ENCODE measurements at places on chromosomes 3 and 15.

DNA sequence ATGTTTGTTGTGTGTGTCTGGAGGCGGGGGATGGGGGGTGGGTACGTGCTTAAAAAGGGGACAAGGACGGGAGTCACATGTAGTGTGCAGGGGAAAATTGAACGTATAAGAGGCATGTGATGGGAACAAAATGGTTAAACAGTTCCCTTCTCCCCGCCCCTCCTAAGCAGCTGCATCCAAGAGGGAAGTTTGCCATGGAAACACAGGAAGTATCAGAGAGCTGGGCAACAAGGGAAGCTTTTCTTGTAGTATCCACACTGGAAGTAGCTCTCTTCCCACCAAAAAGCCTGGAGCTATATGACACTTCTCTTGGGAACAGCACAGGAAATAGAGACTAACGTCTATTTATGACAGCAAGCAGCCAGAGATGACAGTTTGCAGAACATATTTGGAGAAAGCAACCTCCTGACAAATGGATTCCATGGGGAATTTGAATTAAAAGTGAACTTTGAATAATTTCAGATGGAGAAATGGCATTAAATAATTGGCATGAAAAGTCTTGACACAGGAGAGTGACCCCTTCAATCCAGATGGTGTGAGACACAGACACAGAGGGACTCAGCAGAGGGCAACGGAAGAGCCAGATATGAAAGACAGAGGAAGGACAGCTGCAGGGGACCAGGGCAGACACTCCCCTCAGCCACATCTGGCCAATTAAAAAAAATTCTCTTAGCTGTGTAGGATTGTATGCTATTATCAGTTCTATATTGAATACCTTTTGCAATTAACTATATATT is 294.2 kb upstream of the TBL1XR1 start:
- no peak for DNase-seq

DNA sequence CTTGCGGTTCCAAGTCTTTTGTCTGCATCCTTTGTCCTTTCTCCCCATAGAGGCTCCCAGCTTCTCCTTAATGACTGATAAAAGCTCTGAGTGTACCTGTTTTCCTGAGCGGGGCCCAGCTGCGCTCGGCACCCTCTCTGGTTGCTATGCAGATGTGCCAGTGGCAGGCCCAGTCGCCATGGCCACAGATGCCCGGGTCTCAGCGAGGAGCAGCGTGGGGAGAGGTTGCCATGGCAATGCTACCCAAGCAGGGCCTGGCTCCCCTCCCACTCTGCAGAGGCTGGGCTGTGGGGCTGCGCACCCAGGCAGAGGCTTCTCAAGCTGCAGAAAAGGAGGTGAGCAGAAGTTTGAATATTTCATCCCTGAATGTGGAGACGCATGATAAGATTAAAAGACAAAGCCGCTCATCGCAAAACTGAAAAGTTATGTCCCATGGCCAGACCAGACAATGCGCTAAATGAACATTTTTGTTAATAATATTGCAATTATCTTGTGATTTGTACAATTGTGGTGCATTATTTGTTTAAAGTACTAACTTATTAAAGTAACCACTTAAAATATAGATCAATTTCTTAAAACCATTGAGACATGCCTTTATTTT is 66.1 kb downstream of the TPRA1 start:
- no peak for DNase-seq

DNA sequence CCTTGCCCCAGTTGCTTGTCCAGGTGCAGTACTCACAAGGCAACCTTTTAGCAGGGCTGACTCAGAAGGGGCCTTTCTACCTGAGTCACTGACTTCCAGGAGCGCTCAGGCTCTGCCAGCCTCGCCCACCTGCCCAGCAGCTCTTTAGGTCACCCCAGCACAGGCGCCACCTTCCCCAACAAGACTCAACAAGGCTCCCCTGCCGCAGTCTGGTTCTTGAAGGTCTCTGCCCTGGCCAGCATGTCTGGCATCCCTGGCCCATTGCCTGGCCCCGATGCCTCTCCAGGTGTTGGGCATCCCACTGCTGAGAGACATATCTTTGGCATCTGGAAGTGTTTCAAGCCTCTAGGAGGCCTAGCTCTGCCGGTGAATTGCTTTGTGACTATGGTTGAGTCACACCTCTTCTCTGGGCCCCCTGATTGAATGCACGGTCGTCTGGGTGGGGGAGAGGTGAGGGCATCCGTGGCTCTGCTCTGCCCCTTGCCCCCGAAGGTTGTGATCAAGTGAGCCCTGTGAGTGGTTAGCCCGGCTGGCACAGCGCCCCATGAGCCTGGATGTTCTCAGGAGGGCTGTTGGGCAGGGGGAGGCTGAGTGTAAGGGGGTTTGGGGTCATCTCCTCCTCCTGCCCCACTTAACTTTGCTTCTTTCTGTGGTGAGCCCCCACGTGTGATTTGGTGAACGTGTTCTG is 21.6 kb downstream of the SNX33 start:
- DNase-seq = no peak

- peak; percentile 41 for DNase-seq
These were observed 127.3 kb upstream of the THBS1 start for GRCh38 chr15:39453620-39454019.

- DNase-seq = no peak
These were observed 7.5 kb downstream of the DET1 start for GRCh38 chr15:88538972-88539371.

DNA sequence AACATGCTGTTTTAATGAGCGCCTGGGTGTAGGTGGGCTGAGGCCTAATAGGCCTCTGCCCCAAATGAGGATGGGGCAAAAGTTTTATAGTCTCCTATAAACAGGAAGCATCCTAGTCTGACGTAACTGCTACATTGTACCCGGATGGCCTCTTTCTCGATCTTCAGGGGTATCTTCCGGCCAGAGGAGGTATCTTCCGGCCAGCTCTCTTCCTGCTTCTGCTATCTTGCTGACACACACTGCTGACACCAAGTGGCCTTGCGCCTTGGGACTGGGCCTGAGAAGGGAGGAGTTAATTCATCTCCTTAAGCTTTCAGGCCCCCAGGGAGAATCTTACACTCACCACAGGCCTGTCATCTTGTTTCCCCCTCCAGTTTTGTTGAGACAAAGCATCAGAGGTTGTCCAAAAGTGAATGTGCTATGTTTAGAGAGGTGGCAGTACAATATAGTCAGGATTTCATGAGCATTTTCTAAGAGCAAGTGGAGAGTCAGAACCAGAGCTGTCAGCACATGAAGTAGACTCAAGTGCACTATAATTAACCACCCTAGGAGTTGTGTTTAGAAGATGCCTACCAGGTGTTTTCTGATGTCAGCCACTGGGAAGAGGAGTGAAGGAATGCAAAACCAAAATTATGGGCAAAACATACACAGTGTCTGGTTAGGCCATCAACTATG is 15.6 kb upstream of the IGSF10 start:
- DNase-seq = no peak

DNA sequence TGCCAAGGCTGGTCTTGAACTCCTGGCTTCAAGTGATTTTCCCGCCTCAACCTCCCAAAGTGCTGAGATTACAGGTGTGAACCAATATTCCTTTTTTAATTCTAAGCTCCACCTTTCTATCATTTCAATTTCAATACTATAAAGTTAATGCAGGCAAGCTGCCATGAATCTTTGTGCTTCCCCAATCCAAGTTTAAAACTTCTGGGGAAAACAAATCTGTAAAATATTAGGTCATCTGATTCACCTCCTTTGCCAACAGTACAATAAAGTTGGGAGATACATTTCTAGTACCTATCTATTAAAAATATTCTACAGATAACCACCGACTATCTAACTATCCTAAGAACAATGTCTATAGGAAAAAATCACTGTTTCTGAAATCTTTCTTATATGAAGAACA is 102.1 kb downstream of the ATP8B4 start:
- DNase-seq = no peak

- DNase-seq = no peak
These were observed 30.2 kb downstream of the KCNAB1 start for GRCh38 chr3:156150434-156151066.

DNA sequence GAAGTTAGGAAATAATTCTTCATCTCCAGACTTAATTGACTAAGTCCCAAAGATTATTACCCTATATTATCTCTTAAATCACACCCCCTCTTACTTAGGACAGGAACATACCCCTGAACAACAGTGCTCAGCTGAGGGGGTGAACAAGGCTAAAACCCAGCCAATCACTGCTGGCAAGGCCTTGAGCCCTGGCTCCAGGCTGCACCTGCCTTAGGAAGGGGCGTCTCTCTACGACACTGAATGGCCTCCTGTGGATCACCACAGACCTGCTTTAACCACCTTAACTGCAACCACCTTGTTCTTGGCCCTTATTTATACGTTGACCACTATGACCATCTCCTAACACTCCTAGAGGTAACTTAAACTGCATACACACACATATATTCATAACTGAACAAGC is 267.4 kb upstream of the THBS1 start:
- DNase-seq = no peak

GRCh38 chr15:51090753-51091152 is 4.0 kb downstream of the TNFAIP8L3 start:
- no peak for DNase-seq

GRCh38 chr3:192917404-192918274 is at the start of gene MB21D2:
Gene MB21D2 (minus strand): TSS chr3:192917856. CDS start chr3:192917840, 16 bp downstream.
- DNase-seq = peak; percentile 47

- DNase-seq = no peak
These were observed 15.8 kb downstream of the ST3GAL6 start for GRCh38 chr3:98778852-98779413.

- DNase-seq = no peak
These were observed 482.0 kb upstream of the SUCLG2 start for GRCh38 chr3:68136411-68136810.

DNA sequence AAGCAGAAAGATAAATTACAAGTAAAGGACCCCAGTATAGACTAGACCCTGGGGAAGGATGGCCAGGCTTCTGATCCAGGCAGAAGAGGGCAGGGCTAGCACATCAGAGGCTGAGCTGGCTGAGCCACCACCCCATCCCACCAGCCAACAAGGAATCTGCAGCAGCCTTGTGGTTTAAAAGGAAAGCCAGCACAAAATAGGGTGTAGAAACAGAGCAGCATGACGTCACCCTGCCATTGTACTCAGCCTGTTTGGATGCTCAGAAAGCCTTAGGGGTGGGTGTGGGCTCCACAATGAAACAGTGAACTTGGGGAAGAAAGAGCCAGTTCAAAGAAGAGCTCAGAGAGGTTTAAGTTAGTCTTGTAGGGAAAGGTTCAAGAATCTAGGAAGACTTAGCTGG is 28.2 kb downstream of the DUOX1 start:
- no peak for DNase-seq

GRCh38 chr3:72694398-72694797 is 153.8 kb downstream of the SHQ1 start:
- no peak for DNase-seq

GRCh38 chr3:69914395-69914794 is 85.1 kb upstream of the SAMMSON start:
- DNase-seq = no peak

DNA sequence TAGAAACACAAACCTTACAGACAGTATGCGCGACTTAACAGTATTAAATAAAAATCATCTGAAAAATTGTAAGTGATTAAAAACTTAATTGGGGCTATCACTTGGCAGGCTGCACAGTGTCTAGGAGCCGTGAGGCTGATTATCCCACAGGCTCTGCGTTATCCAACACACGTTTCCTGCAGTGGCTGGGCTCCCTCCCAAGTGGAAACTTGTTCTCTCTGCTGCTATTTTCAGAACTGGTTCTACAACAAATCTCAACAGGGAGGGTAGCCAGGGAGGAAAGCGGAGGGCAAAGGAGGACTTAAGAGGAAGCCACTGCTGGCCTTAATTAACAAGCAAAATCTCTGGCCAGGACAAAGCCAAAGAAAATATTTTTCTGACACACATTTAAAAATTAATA is 555.2 kb downstream of the MAGI1 start:
- DNase-seq = no peak

GRCh38 chr3:197417441-197417840 is 119.0 kb upstream of the DLG1 start:
- no peak for DNase-seq

GRCh38 chr3:140586311-140586710 is 91.6 kb upstream of the TRIM42 start:
- DNase-seq = no peak

DNA sequence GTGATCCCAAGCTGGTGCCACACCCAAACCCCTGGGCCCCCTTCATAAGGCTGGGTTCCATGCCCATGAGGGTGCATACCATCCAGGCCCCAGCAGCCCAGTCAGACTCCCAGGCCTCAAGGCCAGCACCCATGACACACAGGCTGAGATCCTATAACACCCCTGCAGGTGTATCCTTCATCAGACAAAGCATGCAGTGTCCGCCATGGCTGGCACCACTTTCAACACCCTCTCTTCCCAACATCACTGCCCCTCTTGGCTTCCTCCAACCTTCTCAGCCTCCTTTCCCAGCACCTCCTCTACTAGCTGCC is 3.5 kb downstream of the CCDC51 start:
- DNase-seq = no peak

GRCh38 chr3:96814651-96815567 is 515 bp downstream of the EPHA6 start:
- DNase-seq = no peak

DNA sequence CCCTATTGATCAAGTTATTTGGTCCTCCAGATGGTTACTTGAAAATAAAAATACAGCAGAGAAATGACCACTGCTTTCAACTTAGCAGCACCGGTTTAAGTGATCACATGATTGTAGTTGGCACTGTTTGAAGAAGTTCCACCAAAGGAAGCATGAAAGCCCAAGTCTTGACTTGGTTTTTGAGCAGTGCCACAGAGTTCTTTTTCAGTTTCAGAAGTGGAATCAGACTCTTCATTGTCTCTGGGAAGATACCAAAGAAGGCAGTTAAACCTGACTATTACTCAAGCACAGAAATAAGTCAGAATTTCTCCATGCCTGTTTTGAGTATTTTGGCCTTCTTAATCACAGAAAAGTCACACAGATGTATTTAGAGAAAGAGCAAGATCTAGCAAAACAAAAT is 66.7 kb downstream of the BBX start:
- DNase-seq = no peak

GRCh38 chr3:113005611-113006010 is 14.8 kb downstream of the GTPBP8 start:
- DNase-seq = peak; percentile 16

GRCh38 chr3:34056181-34056910 is 257.9 kb downstream of the PDCD6IP start:
- no peak for DNase-seq

- no peak for DNase-seq
These were observed 157.9 kb downstream of the MEX3B start for GRCh38 chr15:81887912-81888311.

GRCh38 chr15:81911022-81911971 is 134.5 kb downstream of the MEX3B start:
- no peak for DNase-seq

Measured in CD4-positive, alpha-beta T cell treated with Interleukin-15 for 1 hour (primary cell).